Small intestine (tissue), 16 donors: ENCODE measurements at places on chromosomes 13 and 19.

GRCh38 chr13:45728759-45729158 lies 26.6 kb downstream of the CBY2 start:
- DNase-seq, result peak; percentile 3

DNA sequence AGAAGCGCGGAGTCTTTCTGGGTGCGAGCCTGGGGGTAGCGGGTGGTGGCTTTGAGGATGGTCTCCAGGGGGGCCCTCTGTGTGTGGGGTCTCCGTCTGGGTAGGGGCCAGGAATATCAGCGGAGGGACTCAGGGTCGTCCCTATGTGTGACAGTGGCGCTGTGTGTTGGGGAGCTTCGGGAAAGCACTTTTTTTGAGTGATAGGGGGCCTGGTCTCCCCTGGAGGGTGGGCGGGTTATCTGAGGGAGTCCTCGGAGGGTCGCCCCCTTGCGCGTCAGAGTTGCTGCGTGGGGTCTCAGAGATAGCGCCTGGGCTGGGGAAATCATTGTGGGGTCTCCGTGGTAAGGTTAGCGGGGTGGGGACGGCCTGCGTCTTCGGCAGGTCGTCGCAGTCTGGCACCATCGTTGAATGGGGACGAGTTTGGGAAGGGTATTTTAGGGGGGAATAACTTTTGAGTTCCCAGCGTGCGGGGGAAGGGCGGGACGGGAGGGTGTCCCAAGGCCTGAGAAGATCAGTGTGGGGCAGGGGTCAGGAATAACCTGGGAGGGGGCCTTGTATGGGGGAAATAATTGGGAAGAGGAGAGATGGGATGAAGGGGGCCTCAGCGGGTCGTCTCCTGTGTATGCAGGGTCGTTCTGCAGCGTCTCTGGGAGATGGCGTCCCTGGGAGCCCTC lies 857 bp downstream of the IER2 start:
- no peak for DNase-seq

DNA sequence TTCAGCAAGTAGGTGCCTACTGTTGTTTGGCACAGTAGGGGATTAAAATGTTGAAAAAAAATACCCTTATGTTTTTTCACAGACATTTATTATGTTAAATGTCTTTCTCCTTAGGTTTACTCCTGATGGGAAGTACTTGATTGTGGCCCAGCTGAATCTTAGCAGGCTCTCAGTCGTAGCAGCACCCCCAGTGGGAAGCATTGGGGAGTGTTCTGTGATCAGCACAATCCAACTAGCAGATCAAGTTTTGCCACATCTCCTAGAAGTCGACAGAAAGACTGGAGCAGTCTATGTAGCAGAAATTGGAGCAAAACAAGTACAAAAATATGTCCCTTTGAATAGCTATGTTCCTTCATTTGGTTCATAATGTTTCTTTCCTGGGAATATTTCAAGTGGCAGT lies 9.3 kb downstream of the NHLRC3 start:
- peak; percentile 13 for DNase-seq

DNA sequence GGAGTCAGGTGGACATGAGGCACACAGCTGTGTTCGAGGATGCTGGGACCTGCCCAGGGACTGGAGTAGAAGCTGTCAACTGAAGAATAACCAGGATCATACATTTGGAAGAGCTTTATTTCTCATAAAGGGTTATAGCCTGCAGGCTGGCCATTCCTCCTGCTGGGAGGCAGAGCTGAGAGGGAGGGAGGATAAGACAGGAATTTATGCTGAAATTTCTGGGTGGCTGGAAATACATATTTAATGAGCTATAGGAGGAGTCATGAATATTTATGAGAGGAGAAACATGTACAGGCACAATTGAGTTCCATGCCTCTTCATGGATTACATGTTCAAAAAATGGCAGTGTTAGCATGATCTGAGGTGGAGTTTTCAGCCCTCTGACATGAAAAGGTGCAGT lies 151.9 kb downstream of the SHISA2 start:
- DNase-seq, result no peak

DNA sequence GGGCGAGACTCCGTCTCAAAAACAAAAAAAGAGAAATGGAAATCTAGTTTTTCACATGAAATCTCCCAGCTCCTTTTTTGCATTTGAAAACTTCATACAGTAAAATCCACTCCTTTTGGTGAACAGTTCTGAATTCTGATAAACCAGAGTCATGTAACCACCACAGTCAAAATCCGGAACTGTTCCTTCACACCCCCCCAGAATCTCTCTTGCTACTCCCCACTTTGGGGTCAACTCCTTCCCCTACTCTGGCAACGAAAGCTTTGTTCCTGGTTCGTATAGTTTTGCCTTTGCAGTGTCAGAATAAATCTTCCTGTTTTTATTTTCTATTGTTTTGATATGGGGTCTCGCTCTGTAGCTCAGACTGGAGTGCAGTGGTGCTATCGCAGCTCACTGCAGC lies 23.7 kb downstream of the RCN3 start:
- DNase-seq, result no peak

- DNase-seq, result no peak
Observed at GRCh38 chr13:66425741-66426140, 804.4 kb downstream of the PCDH9 start.

DNA sequence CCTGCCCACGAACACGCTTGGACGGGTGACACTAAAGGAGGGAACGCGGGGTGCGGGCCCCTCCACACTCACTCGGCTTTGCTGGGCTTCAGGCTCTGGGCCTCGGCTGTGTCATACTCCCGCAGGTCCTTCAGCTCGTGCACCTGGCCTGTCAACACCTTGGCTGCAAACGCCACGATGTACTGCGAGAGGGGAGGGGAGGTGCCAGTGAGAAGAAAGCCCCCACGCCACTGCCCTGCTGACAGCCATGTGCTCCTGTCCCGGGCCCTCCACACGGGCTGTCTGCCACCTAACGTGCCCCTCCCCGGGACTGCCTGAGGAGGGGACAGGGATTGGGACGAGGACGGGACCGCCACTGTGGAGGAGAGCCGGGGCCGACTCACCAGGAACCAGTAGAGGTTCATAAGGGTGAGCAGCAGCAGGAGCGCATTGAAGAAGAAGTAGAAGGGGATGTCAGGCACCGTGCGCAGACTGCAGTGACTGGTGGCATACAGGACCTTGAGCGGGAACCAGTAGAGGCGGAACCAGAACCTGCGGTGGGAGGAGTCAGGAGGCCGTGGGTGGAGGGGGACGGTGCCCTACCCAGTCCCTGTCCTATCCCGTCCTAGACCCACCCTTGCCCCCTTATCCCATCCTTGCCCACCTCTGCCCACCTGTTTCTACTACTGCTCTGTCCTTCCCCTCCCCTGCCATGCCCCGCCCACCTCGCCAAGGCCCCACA lies 16.9 kb downstream of the CERS1 start:
- DNase-seq, result no peak

- no peak for DNase-seq
Observed at GRCh38 chr19:33524024-33524664, 2.6 kb upstream of the PEPD start.

- DNase-seq, result no peak
Observed at GRCh38 chr13:32904266-32904665, 112.0 kb upstream of the KL start.

GRCh38 chr13:26423629-26424028 lies 133.9 kb upstream of the WASF3 start:
- no peak for DNase-seq

DNA sequence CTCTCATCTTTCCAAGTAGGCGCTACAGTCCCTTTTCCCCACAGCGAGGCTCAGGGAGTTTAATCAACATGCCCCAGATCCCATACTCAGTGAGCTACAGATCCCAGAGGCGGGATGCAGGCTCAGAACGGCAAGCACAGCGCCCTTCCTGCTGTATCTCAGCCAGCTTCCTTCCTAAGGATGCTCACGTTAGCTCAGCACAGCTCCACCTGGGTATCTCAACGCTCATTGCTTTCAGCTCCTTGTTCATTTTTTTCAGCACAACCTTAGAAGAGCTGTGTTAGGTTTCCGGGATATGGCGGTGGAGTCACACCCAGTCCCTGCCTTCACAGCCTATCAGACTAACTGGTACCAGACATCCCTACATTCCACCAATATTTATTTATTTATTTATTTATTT lies 3.1 kb upstream of the MEGF8 start:
- DNase-seq, result no peak

DNA sequence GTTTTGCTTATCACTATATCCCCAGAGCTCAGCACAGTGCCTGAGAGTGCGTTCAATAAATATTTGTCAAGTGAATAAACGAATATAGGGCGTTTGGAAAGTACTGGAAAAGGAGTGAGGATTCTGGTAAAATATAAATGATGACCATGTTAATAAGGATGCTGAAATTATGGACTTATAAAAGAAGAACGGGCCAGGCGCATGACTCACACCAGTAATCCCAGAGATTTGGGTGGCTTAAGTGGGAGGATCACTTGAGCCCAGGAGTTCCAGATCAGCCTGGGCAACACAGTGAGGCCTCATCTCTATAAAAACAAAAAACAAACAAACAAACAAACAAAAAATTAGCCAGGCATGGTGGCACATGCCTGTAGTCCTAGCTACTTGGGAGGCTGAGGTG lies 198.1 kb downstream of the VWA8 start:
- no peak for DNase-seq

- DNase-seq, result no peak
Observed at GRCh38 chr19:7987114-7987768, 18.2 kb downstream of the ELAVL1 start.

GRCh38 chr19:42038666-42039065 lies 31.3 kb downstream of the GRIK5 start:
- DNase-seq, result no peak

DNA sequence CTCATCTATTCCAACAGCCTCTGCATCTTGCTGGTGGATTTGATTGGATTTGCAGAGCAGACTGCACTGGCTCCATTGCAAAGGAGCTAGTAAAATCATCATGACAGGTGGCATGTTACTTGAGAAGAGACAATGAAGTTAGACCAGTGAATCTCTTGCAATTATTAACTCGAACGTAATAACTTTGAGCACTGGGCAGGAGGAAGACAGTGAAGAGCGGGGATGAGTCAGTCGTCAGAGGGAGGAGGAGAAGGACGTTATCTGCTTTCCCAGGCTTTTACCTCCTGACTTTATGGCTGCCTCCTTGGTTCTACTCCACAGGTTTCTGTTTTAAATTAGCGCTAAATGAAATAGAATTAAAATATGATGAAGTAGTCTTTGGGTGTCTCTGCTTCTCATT lies 257.8 kb upstream of the IPO5 start:
- peak; percentile 36 for DNase-seq

DNA sequence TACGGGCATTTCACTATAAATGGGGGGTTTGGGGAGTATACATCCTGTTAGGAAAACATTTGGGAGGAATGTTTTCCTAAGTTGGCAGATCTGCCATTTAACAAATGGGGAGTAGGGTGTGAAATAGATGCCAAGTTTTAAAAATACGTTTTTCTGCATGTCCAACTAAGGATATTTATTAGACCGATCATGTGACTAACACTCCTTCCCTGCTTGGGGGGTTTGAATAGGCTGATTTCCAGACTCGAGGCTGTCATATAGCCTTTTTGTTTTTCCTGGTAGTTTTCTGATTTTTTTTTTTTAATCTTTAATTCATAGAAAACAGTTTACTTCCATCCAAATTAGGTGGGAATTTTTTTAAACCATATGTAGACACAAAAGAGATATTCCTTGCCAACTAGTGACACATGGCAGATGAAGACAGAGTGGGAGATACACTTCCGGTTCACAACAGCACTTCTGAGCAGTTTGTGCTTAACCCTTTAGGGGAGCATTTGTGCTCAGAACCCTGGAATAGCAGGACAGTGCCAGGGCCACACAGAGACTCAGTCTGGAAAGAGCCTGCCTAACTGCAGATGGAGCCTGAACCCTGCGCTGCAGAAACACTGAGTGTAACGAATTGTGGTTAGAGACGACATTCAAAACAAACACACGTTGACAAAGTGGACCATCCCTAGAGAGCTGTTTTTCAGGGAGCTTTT lies 5.6 kb upstream of the GATAD2A start:
- no peak for DNase-seq

GRCh38 chr19:5132206-5132560 lies 163.3 kb downstream of the KDM4B start:
- peak; percentile 38 for DNase-seq

GRCh38 chr13:113855012-113855921 lies 8.6 kb downstream of the GAS6 start:
- DNase-seq, result no peak

GRCh38 chr13:108741930-108742329 lies 112.5 kb downstream of the MYO16 start:
- no peak for DNase-seq

DNA sequence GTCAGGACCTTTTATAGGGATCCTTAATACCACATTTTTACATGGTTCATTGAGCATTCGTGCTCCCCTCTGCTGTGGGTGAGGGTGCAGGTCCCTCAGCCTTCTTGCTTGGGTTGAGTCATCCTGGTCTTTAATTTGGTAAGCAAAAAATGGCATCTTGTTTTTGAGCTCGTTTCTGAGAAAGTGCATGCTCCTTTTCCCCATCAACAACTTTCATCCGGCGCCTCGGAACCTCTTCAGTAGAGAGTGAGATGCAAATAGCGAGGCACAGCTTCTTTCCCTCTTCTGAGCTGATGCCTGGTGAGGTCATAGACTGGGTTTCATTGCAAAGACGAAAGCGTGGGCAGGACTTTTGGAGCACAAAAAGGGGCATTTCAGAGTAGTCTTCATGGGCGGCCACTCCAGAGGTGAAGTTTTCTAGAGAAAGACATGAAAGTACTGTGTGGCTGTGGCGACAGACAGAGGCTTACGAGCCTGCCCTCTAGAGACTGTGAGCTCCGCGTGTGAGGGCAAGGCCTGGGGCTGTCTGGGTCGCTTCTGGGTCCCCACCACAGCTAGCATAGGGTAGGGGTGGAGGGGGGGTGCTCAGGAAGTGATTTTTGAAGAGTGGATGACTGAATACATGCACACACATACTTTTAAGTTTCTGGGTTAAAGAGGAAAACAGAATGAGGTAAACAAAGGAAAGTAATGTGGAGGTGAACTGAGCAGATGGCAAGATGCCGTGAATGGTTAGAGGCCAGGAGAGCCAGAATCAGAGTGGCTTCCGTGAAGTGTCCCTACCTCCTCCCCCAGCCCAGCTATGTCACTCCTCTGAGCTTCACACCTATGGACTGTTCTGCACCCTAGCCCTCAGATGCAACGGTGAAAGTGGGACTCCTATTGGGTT lies 44.3 kb downstream of the BBC3 start:
- no peak for DNase-seq

GRCh38 chr19:39970425-39970674 lies 615 bp upstream of the PSMC4 start:
- DNase-seq, result no peak

- DNase-seq, result peak; percentile 81
Observed at GRCh38 chr19:42140125-42140754, 8.0 kb upstream of the POU2F2 start.

GRCh38 chr13:78993792-78994191 lies 334.8 kb upstream of the OBI1 start:
- no peak for DNase-seq

- no peak for DNase-seq
Observed at GRCh38 chr13:52879950-52880741, 31.7 kb upstream of the PCDH8 start.
